ENCODE measurements at places on chromosomes 16 and 17.

GRCh38 chr17:64129765-64130558 is at the start of gene ERN1:
ERN1 (minus strand) TSS chr17:64130144; CDS start chr17:64130029, 115 bp downstream.
- DNase-seq, result peak; percentile 91

- DNase-seq, result no peak
Observed at GRCh38 chr17:19461116-19461515, 50.1 kb downstream of the RNF112 start.

- peak; percentile 36 for DNase-seq
Observed at GRCh38 chr17:29155227-29155965, 24.8 kb downstream of the MYO18A start.

- no peak for DNase-seq
Observed at GRCh38 chr17:74827800-74828199, 31.9 kb downstream of the GRIN2C start.

- no peak for DNase-seq
Observed at GRCh38 chr17:41932816-41933389, 2.5 kb downstream of the ODAD4 start.

- DNase-seq, result peak; percentile 49
Observed at GRCh38 chr16:49528060-49528865, 154.7 kb downstream of the C16orf78 start.

DNA sequence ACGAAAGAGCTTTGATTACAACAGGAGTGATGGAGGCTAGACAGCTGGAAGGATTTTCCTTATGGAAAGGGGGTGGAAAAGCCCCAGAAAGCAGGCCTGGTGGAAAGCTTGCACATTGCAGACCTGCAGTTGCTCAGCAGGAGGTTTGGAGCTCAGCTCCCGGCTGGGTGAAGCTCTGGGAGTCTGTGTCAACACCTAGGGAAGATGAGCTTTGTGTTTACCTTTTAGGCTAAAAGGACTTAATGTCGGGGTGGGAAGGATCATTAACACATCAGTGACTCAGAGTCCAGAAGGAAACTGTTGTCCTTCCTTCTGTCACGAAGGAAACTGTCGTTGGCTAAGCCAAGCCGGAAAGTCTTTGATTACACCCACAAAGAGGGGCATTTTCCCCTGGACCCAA is 48.2 kb downstream of the RAP1GAP2 start:
- no peak for DNase-seq

- DNase-seq, result peak; percentile 96
Observed at GRCh38 chr16:16025214-16025968, 76.0 kb downstream of the ABCC1 start.

- DNase-seq, result no peak
Observed at GRCh38 chr16:47113130-47113529, 30.6 kb downstream of the NETO2 start.

DNA sequence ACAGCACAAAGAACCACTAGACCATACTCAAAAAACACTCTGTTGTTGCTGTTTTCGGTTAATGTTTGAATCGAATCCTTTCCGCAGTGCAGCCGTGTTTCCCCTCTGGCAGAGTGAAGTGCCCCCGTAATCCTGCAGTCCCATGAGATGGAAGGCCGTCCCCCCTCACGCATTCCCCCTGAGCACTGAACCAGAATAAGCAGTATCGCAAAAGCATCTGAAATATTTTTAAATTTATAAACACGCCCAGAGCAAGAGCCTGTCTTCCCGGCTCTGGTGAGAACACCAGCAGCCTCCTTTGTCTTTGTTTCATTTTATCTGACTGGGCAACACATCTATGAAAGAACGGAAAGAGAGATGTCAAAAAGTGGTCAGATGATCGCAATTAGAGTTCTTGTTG is 121.0 kb upstream of the ADAMTS18 start:
- DNase-seq, result no peak

DNA sequence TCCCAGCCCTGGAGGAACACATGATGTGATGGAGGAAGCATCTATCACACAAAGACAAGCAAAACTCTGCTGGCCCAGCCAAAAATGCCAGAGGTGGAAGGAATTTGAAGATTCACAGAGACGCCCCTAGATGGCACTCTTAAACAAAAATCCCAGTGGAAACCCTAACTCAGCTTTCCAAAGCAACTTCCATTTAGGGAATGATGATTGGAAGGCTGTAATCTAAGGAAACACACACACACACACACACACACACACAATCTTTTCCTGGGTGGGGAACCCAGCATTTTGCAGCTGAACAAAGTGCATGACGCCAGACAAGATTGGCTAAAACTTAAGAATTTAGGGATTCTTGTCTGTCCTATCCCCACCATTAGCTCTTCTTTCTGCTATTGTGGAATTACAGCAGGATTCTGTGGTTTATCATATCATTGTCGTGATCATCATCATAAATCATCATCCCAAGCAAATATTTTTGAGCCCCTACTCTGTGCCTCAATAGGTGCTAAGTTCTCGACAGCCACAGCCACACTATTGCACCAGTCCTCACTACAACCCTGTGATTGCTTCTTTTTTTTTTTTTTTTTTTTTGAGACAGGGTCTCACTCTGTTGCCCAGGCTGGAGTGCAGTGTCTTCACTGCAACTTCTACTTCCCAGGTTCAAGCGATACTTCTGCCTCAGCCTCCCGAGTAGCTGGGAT is 1.6 kb upstream of the LDAF1 start:
- peak; percentile 94 for DNase-seq

GRCh38 chr16:65176603-65177002 is 54.7 kb upstream of the CDH11 start:
- DNase-seq, result peak; percentile 76

DNA sequence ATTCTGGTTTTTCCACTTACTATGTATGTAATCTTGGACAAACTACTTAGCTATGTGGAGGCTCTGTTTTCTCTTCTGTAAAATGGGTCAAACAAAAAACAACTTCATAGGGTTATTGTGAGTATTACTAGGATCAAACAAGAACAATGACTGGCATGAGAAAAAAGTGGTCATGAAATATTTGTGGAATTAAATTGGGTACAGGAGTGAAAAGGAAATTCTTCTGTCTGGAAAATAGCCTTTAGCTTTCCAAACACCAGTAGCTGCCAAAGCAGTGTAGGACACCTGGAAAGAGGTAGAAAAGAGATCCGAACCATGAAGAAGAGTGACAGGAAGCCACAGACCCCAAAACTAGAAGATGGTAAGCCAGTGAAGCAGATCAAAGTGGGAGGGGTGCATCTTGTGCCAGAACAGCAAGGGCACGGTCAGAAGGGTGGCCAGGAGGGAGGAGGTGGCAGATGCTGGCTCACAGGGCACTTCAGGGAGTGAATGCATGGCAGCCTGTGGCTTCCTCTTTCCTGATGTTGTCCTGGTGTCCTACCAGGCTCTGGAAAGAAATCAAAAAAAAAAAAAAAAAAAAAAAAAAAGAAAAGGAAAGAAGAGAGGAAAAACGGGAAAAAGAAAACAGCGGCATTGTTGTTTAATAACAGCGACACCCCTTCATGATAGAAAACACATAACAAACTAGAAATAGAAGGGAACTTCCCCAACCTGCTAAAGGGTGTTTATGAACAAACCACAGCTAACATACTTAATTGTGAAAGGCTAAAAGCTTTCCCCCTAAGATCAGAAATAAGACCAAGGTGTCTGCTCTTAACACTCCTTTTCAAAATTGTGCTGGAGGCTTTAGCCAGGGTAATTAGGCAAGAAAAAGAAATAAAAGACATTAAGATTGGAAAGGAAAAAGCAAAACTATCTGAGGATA is 67.9 kb downstream of the PCTP start:
- no peak for DNase-seq

DNA sequence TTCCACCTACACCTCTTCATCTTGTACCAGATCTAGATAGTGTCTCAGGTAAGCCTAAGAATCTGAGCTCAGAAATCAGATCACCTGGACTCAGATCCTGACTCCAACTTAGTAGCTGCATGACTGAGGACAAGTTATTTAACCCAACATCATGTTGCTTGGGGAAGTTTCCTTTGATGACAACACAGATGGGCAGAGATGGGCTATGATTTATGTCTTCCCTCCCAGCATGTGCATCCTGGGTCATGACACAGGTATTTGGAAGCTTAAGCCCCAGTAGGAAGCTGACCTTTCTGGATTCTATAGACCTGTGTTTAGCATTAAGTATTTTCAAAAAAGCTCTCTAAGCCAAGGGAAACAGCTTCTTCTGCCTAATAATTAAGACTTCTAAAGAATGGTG is 12.4 kb upstream of the HEATR6 start:
- no peak for DNase-seq

- no peak for DNase-seq
Observed at GRCh38 chr16:84124257-84125073, 7.7 kb upstream of the MBTPS1 start.

DNA sequence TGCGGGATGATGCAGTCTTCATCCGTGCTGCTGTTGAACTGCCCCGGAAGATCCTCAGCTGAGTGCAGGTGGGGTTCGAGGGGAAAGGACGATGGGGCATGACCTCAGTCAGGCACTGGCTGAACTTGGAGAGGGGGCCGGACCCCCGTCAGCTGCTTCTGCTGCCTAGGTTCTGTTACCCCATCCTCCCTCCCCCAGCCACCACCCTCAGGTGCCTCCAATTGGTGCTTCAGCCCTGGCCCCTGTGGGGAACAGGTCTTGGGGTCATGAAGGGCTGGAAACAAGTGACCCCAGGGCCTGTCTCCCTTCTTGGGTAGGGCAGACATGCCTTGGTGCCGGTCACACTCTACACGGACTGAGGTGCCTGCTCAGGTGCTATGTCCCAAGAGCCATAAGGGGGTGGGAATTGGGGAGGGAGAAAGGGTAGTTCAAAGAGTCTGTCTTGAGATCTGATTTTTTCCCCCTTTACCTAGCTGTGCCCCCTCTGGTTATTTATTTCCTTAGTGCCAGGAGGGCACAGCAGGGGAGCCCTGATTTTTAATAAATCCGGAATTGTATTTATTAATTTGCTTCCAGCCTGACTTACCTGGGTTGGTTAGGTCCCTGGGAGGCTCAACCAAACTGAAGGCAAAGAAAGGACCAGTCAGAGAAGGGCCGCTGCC is 5.8 kb downstream of the TRAF4 start:
- no peak for DNase-seq

- DNase-seq, result peak; percentile 26
Observed at GRCh38 chr17:20999044-20999573, 43.7 kb downstream of the USP22 start.

- no peak for DNase-seq
Observed at GRCh38 chr17:34082404-34082803, 172.7 kb upstream of the CCL2 start.

GRCh38 chr17:41402161-41402560 is 4.8 kb upstream of the KRT31 start:
- no peak for DNase-seq

DNA sequence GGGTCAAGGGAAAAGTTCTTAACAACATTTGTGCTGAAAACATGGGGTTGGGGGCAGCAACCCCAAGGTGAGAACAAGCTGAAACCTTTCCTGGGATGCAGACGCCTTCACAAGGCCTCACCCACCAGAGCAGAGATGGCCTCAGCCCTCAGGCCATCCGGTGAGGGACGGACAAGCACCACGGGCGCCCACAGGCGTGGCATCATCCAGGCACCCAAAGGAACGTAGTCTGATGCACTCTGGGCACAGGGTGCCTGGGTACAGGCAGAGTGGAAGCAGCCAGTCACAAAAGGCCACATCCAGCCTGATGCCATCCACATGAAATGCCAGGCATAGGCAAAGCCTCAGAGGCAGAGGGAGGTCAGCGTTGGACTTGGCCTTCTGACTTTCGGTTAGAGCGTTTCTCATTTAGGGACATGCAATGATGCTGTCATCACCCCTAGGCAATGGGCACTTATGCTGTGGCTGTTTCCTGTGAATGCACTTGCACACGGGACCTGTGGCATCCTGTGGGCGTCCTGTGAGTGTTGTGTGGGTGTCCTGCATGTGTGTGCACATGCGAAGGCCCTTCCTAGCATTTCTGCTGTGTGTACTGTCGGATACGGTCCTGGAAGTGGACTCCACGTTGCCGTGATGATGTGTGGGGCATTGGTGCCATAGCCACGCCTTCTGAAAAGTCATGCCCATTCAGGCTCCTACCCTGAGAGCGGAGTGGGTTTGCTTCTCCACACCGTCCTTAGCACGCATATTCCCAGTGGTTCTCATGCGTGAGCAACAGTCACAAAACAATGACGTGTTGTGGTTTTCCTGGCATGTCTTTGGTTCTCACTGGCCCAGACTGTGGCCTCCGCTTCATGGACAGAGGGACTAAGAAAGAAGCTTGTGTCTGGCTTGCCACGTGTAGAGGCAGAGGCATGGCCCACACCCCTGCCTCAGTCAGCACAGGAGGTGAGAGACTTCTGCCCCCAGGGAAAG is 52.7 kb upstream of the ZNF469 start:
- no peak for DNase-seq

- DNase-seq, result no peak
Observed at GRCh38 chr17:31293581-31293980, 3.5 kb downstream of the OMG start.

GRCh38 chr16:17358846-17359245 is 111.9 kb downstream of the XYLT1 start:
- DNase-seq, result peak; percentile 40

GRCh38 chr16:66261826-66262225 is 104.7 kb upstream of the CDH5 start:
- no peak for DNase-seq

DNA sequence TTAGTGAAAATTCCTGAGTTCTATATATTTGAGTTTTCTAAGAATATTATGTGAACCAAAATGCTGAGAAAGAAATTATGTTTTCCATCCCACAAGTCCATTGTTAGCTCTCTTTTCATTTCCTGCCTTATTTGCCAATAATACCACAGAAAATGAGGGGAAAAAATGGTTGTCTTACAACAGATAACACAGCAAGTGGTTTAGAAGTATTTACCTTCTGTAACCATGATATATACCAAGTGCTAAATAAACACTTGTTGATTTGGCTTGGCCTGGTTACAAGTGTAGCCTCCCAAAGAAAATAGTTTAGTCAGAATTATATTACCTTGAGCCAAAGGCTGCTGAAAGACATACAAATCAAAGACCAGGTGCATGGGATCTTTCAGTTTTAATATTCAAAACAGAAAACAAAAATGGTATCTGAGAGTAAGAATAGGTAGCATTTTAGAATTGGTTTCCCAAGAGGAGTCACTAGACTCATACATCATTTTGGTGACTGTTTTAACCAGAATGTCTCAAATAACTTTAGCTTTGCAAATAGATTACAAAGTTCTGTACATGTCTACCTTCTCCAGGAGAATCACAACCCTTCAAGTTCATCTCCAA is 439.8 kb upstream of the DYNLRB2 start:
- no peak for DNase-seq
